NCI-H226 (cell line): ENCODE measurements at places on chromosomes 11 and 22.

DNA sequence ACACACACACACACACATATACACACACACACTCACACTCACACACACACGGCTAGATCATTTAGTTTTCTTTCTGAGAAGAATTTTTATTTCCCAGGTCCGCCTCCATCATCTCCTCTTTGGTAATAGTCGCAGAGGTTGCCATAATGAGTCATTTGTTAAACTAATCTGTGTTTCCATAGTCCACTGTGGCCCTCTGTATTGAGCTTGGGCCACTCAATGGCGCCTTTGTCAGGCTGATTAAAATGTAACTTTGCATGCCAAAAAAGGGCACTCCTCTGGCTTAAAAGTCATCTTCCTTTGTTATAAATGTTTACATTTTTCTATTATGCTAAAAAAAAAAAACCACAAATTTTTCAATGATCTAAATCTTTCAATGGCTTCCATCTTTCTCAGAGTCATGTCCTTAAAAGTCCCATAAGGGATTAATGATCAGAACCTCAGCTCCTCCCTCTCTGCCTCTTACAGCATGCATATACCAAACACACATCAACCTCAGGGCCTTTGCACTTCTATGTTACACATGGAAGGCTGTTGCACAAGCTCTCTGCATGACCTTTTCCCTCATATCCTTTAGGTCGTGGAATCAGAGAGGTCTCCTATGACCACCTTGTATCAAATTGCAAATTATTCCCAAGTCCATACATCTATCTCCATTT, 35.3 kb downstream of the EHF start:
- DNase-seq = no peak

DNA sequence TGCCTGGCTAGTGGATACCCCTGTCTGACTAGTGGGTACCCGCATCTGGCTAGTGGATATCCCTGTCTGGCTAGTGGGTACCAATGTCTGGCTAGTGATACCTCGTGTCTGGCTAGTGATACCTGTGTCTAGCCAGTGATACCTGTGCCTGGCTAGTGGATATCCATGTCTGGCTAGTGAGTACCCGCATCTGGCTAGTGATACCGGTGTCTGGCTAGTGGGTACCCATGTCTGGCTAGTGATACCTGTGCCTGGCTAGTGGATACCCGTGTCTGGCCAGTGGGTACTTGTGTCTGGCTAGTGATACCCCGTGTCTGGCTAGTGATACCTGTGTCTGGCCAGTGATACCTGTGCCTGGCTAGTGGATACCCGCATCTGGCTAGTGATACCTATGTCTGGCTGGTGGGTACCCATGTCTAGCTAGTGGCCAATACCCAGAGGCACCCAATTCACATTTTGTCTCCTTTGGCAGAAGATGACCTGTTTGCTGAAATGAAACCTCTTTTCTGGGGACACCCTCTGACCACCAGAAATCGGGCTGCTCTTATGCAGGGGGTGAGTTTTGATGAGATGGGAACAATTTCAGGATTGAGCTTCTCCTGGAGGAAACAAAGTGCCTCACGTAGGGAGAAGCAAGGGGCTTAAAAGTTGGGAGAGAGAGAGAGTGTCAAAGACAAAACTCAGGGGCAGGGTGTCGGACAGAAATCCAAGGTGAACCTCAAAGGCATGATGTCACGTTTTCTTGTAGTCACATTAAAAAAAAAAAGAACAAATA, 63.4 kb downstream of the SMIM38 start:
- no peak for DNase-seq

- peak; percentile 78 for DNase-seq
Measured at GRCh38 chr11:45899448-45900174, 7.5 kb downstream of the FREY1 start.

- DNase-seq = peak; percentile 90
Measured at GRCh38 chr11:120710354-120711131, 199.0 kb downstream of the GRIK4 start.

DNA sequence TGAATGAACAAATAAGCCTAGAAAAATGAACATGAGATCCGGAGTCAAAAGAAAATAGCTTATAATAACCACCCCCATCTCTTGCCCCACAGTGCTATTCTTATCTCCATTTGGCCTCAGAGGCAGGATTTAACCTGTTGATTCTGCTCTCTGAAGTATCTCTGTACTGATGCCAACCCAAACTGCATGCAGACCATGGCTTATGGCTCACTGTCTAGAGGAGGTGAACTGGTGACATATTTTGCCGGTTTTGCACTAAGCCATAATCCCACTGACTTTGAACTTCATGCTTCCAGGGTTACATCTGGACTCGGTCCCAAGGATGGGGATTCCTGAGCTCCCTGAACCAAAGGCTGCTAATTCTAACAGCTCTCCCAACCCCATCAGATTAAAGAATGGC, 397.1 kb downstream of the TENM4 start:
- DNase-seq = no peak

DNA sequence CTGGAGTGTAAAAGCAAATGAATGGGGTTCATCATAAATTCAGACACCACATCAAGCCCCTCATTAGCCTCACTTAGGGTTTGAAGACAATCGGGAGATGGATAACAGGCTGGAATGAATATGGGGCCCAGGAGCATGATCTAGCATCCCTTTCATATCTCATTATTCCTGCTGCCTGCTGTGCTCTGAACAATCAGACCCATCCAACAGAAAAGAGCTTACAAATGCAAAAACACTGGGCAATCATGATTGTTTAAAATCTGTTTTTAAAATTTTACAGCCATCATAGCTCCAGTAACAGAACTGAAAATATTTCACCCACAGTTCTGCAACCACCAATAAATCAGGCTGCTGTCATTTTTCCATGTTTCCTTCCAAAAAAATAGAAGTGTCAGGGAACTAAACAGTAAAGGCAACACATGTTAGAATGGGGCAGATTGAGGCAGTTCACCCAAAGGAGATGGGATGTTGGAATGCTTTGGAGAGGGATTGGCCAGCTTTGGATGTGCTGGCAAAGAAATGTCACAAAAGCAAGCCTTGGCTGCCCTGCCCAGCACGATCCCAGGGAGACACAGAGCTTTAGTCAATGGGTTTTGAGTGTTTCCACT, 47.8 kb upstream of the BMAL1 start:
- no peak for DNase-seq

GRCh38 chr11:8263109-8263768, 439 bp downstream of the LMO1 start:
- DNase-seq = no peak

- peak; percentile 31 for DNase-seq
Measured at GRCh38 chr11:86196913-86197312, 47.6 kb upstream of the EED start.

GRCh38 chr11:62863687-62864335, 16.9 kb upstream of the SLC3A2 start:
- no peak for DNase-seq

GRCh38 chr11:117701781-117702180, 95.2 kb downstream of the DSCAML1 start:
- no peak for DNase-seq

DNA sequence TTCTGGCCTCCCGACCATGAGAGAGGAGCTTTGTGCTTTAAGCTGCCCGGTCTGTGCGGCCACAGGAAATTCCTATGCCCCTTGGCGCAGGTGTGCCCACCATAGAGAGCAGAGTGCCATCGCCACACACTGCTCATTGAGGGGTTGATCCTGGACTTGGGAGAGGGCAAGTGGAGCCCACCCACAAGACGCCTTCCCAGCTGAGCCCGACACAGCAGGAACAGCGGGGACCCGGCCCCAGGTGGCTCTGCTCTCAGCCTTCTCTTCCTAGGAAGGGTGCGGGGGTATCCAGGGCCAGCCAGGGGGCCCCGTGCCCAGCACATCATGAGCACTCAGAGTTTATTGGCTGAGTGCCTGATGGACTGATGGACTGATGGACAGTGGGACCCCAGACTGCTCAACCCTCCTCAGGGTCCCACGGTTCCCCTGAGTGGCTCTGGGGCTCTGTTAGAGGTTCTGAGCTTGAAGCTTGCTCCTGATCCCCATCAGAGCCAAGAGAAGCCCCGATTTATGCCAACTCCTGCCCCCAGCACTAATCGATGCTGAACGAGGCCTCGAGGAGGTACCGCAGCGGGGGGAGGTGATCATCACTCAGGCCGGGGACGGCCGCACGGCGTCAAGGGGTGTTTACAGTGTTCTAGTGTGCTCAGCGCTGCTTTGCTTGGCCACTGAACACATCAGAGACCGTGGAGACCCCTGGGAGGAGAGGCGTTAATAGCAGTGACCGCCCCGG, 13.5 kb upstream of the MRGPRD start:
- no peak for DNase-seq

DNA sequence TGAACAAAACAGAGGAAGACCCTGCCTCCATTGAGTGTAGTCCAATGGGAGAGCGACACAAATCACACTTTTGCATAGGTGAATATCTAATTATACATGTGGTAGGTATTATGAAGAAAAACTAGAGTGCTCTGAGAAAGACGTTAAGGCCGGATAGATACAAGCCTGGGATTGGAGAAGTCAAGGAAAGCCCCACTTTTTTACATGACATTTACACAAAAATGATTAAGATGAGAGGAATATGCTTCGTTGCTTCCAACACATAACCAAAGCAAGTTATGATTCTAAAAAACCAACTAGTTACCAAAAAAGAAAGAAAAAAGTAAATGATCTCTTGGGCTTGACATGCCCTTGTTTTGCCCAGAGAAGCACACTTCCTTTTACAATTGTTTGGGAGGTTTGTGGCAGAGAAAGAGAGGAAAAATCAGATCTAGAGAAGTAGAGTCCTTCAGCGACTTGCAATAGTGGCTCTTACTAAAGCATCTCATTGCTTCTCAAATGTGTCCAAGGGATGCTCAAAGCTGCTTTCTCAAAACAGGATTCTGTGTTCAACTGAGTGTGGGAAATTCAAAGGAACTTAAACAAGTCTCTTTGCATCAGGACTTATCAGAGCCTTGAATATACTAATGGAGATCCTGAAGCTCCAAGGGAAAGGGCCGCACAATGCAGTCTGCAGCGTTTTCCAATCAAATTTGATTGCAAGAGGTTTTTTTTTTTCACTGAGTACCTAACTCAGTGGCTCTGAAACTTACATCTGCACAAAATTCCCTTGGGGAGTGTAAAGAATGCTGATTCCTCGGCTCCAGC, 38.8 kb downstream of the FLI1 start:
- no peak for DNase-seq

- no peak for DNase-seq
Measured at GRCh38 chr11:113173126-113173525, 141.3 kb upstream of the TTC12 start.

GRCh38 chr11:32451808-32452207, 16.5 kb upstream of the WT1 start:
- no peak for DNase-seq

DNA sequence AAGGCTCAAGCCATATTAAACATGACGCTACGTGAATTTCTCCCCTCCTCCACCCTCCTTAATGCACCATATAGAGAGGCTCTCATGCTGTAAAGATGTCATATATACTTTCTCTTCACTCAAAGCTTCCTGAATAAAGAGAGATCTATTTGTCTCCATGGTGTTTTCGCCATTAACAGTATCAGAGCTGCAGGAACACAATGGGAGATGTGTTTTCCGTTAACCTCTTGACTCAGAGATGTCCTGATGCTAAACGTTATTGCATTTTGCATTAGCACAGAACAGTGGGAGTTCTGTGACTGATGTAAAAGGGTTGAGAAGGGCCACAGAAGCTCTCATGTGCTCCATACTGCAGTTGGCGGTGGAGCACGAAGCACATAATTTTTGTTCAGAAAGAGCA, 25.7 kb upstream of the BLID start:
- no peak for DNase-seq

DNA sequence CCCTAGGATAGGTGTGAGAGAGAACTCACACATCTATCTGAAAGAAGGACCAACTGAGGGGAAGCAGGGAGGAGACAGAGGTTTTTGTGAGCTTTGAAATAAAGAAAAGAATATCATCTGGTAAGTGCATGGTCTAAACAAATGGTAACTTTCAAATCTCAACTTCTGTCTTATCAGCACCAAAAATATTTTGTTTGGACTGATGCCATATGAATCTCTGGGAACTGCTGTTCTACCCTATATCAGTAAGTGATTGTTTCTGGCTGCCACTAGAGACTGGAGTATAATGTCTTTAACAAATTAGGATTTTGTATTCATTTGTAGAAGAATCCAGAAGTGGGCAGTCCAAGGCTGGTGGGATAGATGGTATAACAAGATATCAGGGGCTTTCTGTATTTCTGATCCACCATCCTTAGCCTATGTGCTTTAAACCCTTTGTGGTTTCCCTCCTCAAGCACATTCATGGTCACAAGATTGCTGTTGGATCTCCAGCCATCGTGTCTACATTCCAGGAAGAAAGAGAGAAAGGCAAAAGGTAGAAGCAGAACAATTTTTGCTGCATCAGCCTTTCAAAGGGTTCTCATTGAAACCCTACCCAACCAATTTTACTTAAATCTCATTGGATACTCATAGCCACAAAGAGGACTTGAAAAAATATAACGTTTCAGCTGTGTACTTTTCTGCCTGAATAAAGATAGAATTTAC, 4.7 kb downstream of the HEPHL1 start:
- peak; percentile 47 for DNase-seq

GRCh38 chr22:49514641-49515040, 313.0 kb downstream of the BRD1 start:
- no peak for DNase-seq

GRCh38 chr11:96741068-96741467, 351.3 kb downstream of the JRKL start:
- DNase-seq = no peak

DNA sequence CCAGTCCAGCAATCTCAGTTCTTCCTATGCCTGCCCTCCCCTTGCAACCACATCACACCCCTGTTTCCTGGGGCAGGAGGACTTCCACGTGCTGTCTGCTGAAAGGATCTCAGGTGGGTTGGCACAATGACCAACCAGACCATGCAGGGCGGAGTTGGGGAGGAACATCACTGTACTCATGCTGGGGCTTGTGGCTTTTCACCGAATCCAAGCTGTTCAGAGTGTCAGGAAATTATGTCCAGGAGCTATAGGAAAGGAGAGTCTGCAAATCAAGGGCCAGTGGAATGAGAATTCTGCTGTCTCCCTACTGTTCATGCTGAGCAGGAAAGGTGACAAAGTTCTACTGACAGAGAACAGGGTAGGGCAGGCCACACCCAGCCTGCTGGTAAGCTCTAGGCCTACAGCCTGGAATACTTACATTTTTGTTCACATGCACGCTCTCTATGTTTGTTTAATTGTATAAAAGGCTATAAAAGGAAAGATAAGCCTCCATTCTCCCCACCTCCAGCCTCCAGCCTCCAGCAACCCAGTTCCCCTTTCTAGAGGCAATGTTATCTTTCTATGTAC, 1.7 kb upstream of the PLAAT2 start:
- DNase-seq = peak; percentile 61

DNA sequence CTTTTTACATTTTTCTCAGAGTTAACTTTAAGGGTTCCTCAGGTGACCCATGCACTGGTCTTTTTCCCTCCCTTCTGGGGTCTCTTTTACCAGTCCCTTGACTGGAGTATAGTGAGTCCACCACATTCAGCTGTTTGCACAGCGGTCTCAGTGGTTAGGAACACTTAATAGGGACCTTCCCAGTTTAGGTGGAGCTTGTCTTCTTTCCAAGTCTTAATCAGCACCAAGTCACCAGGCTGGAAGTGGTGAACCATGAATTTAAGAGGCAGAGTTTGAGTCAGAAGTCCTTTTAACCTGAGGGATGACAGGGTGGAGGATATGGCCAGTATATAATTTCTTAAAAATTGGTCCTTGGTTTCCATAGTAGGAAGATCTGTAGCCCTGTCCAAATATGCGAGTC, 349.7 kb upstream of the MPPED2 start:
- DNase-seq = peak; percentile 13
